Effector memory CD4-positive, alpha-beta T cell (primary cell): ENCODE measurements at places on chromosomes 6 and 20.
A peak's percentile ranks its signal among the peaks of the same experiment; 100 is the strongest.

DNA sequence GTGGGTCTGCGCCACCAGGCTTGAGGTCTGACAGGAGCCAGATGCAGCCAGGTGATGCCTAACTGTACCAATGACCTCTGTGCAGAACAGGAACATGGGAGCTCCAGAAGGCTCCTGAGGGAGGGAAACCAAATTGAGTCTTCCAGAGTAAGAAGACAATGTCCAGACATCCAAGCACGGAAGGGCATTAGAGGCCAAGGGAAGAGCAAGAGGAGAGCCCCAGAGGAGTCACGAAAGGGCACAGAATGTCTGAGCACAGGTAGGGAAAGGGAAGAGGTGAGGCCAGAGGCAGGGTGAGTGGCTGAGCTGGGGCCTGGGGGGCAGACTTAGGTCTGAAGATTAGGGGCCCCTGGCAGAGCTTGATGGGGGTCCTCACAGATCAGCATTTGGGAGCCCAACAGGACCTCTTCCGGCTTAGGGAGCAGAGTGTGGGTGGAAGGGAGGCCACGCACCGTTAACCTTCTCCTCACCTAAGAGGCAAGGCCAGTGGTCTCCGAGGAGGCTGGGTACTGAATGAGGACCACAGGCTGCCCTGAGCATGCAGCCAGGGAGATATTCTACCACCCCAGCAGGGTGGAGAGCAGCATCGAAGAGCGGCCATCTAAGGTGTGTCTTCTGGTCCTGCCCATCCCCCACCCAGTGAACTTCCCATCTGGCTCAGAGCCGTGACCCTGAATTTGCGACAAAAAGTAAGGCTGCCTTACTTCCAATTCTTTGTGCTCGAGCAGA is 41.7 kb downstream of the RRBP1 start:
- H3K36me3 ChIP-seq: peaks cover 33% of the 10 kb centered on the region
- no peak for DNase-seq
- no peak overlapping the region for H3K4me3 ChIP-seq

DNA sequence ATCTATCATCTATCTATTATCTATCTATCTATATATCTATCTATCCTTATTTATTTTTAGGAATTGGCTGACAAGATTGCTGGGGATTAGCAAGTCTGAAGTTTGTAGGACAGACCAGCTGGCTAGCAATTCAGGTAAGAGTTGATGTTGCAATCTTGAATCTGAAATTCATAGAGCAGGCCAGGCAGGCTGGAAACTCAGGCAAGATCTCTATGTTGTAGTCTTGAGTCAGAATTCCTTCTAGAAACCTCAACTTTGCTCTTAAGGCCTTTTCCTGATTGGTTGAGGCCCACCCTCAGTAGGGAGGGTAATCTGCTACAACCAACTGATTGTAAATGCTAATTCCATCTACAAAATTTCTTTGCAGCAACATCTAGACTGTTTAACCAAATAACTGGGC is 19.2 kb downstream of the MAPK13 start:
- H3K27me3 ChIP-seq: no peaks in the 10 kb centered on the region
- no peak overlapping the region for H3K4me3 ChIP-seq
- H3K27ac ChIP-seq: no peak overlapping the region
- no peaks in the 10 kb centered on the region for H3K36me3 ChIP-seq
- DNase-seq: no peak

GRCh38 chr6:33454009-33454946 is at the start of gene ZBTB9:
Gene ZBTB9, plus strand, starts transcription at chr6:33454576. Its CDS starts 525 bp downstream, at chr6:33455101.
- peak; percentile 94 for DNase-seq
- H3K36me3 ChIP-seq: peaks cover 4% of the 10 kb centered on the region
- peak within 1 kb of the TSS; percentile 88 for H3K4me3 ChIP-seq
- H3K27me3 ChIP-seq: no peaks in the 10 kb centered on the region
- H3K27ac ChIP-seq: peak within 1 kb of the TSS; percentile 75

DNA sequence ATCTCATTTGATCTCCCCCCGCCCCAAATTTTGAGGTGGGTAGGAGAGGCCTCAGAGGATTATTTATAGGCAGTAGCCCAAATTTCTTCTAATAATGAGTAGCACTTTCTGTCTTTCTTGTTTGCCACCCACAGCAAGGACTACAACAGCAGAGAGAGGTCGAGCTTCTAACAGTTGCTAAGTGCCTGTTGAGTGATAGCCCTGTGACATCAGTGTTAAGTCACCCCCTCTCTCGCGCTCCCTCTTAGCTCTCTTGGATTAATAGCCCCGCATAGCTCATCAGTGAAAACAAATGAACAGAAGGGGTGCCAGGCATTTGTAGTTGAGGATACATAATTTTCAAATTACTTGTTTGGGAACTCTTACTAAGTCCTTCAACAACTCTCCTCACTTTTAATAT is 3.5 kb downstream of the ANKRD60 start:
- H3K4me1 ChIP-seq: no peaks in the 10 kb centered on the region
- H3K27me3 ChIP-seq: peaks cover 41% of the 10 kb centered on the region
- no peaks in the 10 kb centered on the region for H3K36me3 ChIP-seq
- no peak overlapping the region for H3K27ac ChIP-seq
- H3K4me3 ChIP-seq: no peak overlapping the region

GRCh38 chr6:29631209-29631810 is 1.7 kb downstream of the GABBR1 start:
- no peak overlapping the region for H3K4me3 ChIP-seq
- H3K4me1 ChIP-seq: peaks cover 34% of the 10 kb centered on the region
- no peak for DNase-seq
